ENCODE measurements at places on chromosomes 6 and 20.

- DNase-seq = no peak
These were observed 5.4 kb downstream of the R3HDML start for GRCh38 chr20:44342248-44342647.

DNA sequence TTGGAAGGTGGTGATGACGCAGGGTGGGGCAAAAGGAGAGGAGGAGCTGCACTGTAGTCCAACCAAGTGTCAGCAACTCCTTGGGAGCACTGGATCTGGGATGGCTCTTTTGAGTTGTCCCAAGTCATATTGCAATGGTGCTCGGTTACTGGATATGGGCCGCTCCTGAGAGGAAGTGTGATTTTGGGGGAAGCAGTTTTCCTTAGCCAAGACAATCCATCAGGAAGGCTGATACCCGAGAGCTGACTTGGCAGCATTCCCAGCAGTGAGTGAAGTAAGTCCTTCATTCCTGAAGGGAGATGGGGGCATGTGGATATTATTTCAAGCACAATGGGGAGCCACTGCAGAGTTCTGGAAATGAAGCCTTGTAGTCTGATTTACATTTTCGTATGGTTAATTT, 354.1 kb downstream of the RFPL4B start:
- no peak for DNase-seq

DNA sequence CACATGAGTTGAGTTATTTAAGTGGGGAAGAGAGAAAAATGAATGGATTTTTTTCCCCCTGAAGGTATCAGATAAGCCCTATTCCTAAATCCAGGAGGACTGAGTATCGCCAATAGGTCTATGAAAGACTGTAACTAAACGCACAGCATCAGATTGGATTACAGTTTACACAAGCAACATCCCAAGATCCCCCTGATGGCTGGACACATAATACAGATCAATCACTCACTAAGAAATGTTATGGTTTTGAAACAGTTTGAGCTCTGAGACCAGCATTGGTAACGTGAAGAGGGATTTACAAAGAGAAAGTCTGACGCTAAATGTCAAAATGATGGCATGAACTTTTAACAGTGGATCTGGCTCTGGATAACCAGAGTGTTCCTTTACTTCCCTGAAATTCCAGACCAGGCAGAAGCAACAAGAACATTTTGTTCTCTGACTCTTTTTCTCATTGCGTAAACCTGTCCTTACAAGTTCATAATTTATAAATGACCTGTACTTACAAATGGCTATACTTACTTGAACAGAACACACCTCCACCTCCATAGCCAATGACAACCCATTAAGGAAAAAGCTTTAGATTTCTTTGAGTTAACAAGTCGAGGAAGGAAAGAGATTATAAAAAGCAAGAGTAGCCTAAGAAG, 131.8 kb upstream of the BEND3 start:
- DNase-seq = no peak

GRCh38 chr6:35044761-35045421, 96.2 kb downstream of the TCP11 start:
- no peak for DNase-seq

DNA sequence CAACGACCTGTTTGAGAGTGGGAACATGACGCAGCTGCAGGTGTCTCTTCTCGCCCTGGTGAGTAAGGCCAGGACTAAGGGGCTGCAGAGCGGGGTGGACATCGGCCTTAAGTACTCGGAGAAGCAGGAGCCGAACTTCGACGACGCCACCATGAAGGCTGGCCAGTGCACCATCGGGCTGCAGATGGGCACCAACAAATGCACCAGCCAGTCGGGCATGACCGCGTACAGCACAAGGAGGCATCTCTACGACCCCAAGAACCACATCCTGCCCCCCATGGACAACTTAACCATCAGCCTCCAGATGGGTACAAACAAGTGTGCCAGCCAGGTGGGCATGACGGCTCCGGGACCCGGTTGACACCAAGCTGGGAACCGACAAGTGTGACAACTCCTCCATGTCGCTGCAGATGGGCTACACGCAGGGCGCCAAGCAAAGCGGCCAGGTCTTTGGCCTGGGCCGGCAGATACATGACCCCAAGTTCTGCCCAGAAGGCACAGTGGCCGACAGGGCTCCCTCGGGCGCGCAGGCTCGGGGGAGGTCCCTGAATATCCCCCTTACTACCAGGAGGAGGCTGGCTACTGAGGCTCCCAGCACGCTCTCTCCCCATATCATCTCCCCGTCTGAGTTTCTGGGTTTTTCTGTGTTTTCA, 15.9 kb upstream of the AMD1 start:
- DNase-seq = no peak

GRCh38 chr6:29742127-29742526, 18.9 kb downstream of the HLA-F start:
- no peak for DNase-seq

DNA sequence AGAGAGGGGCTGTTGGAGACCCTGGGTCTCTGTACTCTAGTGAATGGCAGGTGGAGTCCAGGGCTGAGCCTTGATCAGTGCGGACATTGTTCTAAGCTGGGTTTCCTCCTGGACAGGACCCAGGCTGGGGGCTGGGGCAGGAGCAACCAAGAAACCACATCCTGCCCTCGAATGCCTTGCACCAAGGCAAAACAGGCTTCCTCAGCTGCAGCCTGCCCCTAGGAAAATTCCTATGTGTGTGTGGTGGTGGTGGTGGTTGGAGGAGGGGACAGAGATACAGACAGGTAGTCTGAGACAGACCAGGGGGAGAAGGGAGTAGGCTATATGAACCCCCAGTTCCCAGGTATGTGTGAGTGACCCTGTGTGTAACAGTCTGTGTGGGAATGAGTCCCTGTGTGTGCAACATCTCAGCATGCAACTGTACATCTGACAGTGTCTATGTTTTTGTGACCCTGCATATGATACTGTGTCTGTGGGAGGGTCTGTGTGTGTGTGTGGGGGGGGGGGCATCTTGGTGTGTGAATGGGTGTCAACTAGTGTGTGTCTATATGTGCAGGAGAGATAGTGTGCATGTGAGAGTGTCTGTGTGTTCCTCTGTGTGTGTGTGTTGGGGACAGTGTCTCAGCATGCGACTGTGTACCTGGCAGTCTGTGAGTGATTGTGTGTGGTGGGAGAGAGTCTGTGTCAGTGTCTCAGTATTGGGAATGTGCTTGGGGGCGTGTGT, 3.0 kb downstream of the GLP1R start:
- DNase-seq = no peak

DNA sequence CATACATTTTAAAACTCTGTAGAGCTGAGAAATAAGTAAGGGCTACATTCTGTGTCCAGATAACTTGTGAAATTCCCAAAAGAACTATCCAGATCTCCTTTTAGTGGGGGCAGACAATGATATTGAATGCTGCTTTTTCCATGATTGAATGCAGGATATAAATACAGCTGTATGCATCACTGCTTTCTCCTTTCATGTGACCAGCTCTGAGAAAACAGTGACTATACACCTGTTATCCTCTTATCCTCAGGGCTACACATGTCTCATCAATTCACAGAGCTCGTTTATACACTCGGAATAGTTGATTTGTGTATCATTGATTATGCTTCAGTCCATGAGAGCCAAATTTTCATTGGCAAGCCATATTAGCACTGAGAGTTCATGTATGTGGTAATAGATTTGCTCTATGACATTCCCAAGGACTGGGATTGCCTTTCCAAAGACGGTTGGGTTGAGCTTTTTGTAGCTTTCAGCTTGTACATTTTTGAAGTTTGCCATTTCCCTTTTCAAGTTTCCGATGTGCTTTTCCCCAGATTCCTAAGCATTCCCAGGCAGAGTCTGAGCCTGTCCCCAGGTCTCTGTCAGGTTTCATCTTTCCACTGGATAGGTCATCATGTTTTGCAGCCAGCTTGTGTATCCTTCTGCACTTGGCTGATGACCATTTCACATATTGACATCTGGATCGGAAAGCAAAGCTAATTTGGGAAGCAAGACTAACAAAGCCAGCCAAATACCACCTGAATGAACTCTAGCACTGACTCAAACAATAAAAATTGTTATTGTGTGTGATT, 97.7 kb downstream of the RFX6 start:
- no peak for DNase-seq

DNA sequence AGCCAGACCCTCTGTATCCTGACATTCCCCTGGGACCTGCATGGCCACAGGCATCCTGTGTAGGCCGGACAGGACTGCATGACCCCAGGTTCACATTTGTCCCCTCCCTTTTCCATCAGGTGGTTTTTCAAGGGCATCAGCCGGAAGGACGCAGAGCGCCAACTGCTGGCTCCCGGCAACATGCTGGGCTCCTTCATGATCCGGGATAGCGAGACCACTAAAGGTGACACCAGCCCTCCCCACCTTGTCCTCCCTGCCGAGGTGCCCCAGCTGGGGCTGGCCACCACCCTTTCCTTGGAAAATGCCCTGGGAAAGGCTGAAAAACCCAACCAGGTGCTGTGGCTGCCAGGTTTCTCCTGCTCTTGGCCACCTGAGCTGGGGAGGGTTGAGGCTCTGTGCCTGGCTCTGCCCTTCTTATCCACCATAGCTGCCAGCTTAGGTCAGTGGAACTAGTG, 27.6 kb downstream of the HCK start:
- DNase-seq = no peak

DNA sequence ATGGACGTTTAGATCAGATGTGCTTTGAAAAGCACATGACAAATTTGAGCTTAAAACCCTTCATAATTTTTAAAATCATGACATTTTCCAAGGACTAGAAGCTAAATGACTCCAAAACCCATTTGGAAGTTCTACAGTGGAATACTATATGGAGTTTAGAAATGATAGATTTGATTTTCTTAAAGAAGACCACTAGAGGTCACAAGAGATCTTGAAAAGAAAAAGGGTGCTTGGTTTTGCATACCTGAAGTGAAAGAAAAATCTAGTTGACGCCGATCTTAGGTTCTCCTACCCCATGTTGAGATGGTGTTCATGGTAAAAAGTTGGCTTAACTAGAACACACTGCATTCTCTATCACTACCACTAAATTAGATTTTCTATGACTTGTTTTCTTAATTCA, 31.5 kb downstream of the CFAP61 start:
- DNase-seq = peak; percentile 3

Measured in AG09319 (cell line).